Lung (tissue), 17 donors: ENCODE measurements at places on chromosomes 3 and 15.

DNA sequence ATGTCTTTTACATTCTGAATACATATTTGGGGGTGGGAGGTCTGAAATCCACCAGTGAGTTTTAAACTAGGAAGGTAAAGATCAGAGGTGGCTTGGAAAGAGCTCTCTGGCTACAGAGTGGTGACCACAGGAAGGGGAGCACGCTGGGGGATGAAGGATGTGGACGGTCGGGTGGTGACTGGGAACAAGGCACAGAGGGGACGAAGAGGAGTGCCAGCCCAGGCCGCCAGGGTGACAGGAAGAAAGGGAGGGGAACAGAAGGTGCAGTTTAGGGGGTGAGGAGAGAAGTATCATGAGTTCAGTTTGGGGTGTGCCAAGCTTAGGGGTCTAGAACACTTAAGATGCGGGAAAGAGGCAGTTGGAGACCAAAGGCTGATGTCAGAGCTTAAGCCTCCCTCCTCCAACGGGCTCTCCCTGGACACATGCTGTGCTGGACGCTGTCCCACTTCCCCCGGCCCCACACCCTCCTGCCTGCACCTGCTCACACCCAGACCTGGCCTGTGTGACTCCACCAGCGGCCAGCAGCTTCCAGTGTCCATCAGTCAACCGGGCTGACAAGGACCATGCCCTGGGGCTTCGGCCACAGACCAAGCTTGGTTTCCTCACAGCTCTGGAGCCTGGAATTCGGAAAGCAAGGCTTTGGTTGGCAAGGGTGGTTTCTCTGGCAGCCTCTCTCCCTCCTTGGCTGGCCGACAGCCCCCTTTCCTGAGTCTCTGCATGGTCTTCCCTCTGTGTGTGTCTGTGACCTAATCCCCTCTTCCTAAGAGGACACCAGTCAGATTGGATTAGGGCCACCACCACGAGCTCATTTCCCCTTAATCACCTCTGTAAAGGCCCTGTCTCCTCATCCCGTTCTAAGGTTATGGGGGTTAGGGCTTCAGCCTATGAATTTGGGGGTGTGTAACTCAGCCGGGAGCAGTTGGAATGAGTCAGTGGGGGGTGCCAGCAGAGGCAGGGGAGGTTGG lies 120.4 kb upstream of the IQSEC1 start:
- no peak for DNase-seq

- no peak for DNase-seq
Measured at GRCh38 chr15:57335719-57336118, 40.6 kb upstream of the CGNL1 start.

DNA sequence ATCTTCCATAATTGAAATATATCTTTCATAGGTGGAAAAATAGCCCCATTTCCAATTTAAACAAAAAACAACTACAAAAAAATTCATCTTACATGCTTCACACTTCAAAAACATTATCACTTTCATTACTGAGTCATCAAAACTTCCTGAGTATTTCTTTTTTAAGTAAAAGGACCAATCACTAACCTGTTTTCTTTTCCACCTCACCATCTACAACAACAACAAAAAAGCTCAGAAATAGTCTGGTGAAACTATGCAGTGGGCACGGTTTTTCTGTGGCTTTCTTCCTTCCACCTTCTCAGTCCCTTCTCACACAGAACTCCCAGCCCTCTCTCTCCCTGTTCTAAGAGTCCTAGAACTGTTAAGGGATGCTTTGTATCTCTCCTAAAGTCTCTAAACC lies 20.3 kb upstream of the TNIK start:
- DNase-seq: no peak

DNA sequence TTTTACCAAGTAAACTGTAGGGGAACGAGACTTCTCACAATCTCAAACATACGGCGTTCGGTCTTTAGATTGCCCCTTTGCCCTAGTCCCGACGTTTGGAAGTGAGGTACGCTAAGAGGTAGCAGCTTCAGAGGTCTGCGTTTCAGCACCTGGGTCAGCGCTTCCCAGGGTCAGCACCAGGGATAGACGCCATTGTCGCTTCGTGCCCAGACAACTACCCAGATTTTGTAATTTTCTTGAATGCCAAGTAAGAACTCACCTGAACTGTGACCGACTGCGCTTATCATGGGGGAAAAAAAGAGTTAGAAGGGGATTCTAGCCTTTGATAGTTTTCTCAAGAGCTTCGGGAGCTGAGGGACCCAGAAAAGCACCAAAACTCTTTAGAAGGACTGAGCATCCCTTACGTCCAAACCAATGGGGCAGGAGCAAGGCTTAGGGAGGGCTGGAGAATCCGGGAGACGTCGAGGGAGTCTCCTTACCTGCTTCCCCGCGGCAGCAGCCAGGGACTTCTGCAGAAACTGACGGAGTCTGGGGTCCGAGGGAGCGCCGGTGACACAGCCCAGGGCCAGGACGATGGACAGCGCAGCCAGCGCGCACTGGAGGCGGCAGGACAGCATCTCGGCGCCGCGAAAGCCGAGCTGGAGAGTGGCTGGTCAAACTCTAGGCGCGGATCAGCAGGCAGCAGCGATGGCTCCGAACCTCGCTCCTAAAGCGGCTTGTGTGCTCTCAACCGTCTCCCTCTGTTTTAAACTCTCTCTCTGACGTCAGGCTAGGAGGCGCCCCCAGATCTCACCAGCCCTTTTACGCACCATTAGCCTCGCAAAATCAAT lies at the start of gene SST:
Gene SST (minus strand): TSS at position 720 of the 830 bp plus-strand sequence. CDS start 103 bp downstream, at position 617.
- peak; percentile 71 for DNase-seq

- no peak for DNase-seq
Measured at GRCh38 chr15:31374986-31375385, 48.4 kb downstream of the KLF13 start.

DNA sequence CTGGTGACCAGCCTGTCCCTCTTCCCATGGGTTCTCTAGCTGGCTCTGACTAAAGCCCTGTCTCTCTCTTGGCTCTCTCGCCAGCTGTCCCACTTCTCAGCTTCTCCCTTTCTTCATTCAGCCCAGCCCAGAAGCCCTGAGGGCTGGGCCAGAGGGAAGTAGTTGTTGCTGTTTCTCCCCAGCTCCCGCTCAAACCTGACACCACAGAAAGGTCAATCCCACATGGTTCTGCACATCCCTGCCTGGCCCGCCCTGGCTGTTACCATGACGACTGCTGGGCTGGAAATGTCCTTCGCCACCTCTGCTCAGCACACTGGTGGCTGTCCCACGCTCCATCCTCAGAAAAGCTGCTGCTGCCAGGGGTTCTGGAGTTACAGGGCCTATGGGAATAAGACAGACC lies 25.9 kb downstream of the CCDC32 start:
- peak; percentile 3 for DNase-seq

DNA sequence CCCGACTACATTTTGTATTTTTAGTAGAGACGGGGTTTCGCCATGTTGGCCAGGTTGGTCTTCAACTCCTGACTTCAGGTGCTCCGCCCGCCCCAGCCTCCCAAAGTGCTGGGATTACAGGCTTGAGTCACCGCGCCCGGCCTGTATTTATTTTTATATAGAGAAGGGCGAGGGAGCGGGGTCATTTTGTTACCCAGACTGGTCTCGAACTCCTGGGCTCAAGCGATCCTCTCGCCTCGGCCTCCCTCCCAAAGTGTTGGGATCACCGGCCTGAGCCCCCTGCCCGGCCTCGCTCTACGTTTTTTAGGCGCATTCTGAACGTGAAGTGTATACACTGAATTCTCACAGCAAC lies 514 bp upstream of the PPP4R2 start:
- no peak for DNase-seq
